ENCODE measurements at places on chromosomes 5 and 9. TPM values are rescaled to one million over a fixed set of nuclear protein-coding genes. Genes with fewer than 3 reads are reported as not detected.

The STKLD1 gene
- total RNA-seq: 0.64 TPM

The PPIC gene
- total RNA-seq: 25.6 TPM

The OLFM1 gene
- total RNA-seq: 0.74 TPM

The SLC6A19 gene
- total RNA-seq: not detected

The IER5L gene
- total RNA-seq: 5.2 TPM

The F2RL2 gene
- 311 TPM for total RNA-seq

The RPL35 gene
- 1,069 TPM for total RNA-seq

The TERT gene
- 0.28 TPM for total RNA-seq

The PCDHA6 gene
- total RNA-seq: 2.3 TPM

The OR1L4 gene
- not detected for total RNA-seq

The PCDHB4 gene
- total RNA-seq: 2.3 TPM

The TMEM215 gene
- total RNA-seq: 0.18 TPM

The TYRP1 gene
- 0.23 TPM for total RNA-seq
